ENCODE measurements at places on chromosomes 4 and X.
A peak's percentile ranks its signal among the peaks of the same experiment; 100 is the strongest.

DNA sequence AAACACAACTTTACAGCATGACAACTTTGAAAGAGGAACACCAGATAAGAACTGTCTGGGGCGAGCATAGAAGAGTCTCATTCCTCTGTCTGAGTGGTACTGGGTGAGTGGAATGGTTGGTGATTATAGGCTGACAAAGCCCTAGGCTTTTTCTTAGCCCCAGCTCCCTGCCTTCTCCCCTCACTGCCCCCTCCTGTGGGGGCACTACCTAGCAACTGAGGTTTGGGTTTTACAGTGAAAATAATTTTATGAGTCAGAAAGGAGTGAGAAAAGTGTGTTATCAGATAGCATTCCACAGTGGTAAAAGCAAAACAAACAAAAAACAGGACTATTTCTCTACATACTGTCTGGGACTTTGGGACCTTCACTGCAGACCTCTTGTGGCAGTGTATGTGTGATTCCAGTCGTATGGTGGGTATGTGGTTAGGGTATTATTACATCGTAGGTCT, 10.5 kb upstream of the TMEM165 start:
- no peak for DNase-seq

DNA sequence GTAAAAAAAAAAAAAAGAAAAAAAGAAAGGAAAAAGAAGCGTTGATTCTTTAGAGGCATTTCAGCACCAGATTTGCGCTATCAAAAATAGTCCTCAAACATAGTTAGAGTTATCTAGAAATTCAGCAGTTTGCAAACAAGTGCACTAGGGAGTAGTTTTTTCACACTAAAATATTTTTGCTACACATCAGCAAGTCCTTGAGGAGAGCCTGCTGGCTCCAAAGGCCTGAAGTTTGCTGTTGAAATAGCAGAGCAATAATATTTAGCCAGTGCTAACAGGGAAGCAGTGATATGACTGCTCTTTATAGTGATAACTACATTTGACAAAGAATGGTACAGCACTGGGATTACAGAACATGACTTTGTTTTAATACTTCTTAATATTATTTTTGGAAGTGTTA, 472.2 kb downstream of the PCDH7 start:
- DNase-seq: no peak

- DNase-seq: no peak
These were observed 98.2 kb downstream of the YIPF7 start for GRCh38 chr4:44553180-44553579.

GRCh38 chr4:138632856-138633579, 382.6 kb upstream of the NOCT start:
- no peak for DNase-seq

DNA sequence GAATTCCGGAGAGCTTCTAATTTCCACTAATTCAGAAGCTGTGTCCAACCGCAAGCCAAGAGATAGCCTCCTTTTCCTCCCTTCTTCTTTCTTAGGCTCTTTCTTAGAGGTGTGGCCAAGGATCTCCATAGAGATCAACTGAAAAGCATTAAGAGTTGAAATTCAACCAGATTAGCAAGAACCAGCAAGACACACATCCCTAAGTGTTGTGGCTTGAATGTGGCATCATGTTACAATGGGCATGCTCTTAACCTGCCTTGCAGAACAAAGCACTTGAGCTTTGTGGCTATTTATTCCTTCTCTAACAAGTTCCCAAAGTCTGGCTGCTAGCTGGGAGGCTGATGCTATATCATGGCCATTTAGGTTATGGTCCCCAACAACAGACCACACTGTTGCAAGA, 10.4 kb downstream of the ANOS1 start:
- no peak for DNase-seq

GRCh38 chr4:32841217-32841616, 2121.0 kb downstream of the PCDH7 start:
- DNase-seq: no peak

- no peak for DNase-seq
These were observed 67.2 kb downstream of the SLIT2 start for GRCh38 chr4:20318909-20319277.

- DNase-seq: no peak
These were observed 175.8 kb downstream of the IL15 start for GRCh38 chr4:141812158-141812557.

- DNase-seq: no peak
These were observed 38.6 kb downstream of the COX7B2 start for GRCh38 chr4:46870411-46870810.

- no peak for DNase-seq
These were observed 132.8 kb downstream of the DCLK2 start for GRCh38 chr4:150211016-150211415.

DNA sequence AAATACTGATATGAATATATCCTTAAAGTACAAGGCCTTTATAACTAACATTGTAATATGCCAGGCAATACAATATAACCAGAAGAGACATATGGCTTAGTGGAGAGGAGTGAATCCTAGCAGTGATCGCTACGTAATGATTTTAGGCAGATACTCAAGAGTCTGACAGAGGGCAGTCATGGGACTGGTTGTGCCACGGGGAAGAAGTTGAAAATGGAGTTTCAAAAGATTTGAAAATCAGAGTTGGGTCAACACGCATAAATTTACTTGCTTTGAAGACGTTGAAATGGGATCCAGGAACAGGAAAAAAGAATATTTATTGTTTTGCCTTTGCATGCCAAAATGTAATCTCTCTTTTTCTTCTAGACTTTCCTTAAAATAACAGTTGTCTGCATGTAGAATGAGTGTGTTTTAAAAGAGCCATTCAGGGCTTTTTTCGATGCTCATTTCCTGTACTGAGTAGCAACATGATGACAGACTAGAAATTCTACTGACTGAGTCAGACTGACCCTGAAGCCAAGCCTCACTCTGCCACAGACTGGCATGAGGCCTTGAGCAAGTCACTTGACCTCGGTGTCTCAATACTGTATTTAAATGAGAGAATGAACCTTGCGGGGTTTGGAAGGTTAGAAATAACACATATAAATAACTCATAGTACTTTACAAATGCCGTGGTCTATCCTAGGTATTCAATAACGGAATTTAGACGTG, 8.1 kb upstream of the SMS start:
- peak; percentile 31 for DNase-seq

DNA sequence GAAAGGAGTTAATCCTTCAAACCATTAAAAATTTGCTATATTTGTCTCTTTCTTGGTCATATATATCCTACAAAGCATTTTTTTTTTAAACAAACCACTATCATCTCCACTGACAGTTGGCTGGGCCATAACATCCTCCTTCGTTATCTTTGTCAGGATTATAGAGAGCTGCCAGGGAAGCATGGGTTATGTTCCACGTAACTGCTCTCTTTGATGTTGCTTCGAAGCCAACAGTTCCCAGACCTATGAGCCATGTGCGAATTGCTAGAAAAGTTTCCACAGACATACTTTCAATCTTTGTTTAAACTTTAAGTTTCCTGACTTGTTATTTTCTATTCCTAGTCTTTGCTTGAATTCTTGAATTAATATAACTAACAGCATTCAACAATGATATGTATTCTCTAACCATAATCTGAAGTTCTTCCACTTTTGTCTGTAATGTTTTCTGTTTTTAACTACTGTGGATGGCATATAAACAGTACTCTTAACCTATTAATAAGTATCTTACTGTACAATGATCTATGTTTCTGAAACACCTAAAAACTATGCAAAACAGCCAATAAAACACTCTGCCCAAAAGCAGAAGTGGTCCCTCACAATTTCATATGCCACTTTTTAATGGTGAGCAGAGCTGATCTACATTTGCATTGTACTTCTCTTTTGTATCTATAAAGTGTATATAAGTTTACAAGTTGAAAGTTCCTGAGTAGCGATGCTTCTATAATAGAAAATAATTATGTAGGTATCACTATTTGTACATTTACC, 37.9 kb downstream of the EREG start:
- no peak for DNase-seq

GRCh38 chr4:129561886-129562671, 466.1 kb downstream of the C4orf33 start:
- DNase-seq: no peak

DNA sequence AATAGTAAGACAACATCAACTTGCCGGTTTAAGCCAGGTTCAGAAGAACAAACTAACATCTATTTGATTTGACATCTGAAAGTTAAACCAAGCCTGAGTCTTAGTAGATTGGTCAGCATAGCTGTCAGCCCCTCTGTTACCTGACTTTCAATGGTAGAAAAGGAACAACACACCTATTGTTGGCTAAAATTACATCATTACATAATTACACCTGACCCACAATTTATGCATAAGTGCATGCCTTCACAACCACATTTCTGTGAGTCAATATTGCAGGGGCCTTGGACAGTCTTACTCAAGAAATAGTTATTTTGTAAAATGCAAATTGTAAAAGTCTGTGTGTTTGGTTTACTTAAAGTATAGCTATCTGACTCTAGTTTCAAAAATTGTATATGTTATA, 36.2 kb downstream of the EGFL6 start:
- no peak for DNase-seq

GRCh38 chr4:153471698-153472093, 5.5 kb downstream of the TMEM131L start:
- DNase-seq: no peak

DNA sequence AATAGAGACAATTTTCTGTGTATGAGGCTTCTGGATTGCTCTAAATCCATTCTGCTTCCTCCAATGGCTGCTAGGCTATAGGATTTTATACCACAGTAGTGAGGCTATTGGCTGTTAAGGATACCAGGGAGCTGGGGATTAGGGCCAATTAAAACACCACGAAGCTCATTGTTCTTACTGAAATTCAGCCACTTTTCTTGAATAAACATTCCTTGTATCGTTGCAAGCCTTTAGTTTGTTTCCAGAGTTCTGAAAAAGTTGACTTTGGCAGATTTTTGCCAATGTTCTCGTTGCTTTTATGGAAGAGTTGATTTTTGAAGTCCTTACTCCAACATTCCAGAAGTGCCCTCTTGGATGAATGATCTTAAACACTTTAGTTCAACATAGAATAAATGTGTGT, 238.4 kb upstream of the TEX13A start:
- no peak for DNase-seq

DNA sequence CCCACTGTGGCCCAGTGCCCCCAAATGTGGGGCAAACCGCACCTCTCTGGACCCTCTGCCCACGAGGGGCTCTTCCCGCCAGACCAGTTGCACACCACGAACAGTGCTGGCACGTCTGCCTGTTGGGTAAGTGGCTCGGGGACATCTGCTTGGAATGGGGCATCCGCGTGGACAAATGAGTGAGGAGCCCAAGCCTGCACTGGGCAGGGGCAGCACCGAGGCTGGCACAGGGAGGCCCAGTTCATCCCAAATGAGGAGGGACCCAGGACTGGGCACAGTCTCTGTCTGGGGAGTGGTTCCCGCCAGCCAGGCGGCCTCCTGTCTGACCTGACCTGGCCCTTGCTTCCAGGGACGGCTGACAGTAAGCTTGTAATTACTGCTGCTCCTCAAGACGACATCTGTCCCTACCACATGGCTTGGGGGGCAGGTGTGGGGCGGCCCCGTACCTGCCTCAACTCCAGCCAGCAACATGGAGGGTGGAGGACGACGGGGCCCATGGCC, 3.2 kb downstream of the SPON2 start:
- DNase-seq: no peak

- no peak for DNase-seq
These were observed 34.5 kb downstream of the IQCM start for GRCh38 chr4:149781150-149781549.

- DNase-seq: no peak
These were observed 12.7 kb upstream of the DCUN1D4 start for GRCh38 chr4:51830156-51830720.

- no peak for DNase-seq
These were observed 9.8 kb downstream of the PWWP3B start for GRCh38 chrX:106177982-106178321.

DNA sequence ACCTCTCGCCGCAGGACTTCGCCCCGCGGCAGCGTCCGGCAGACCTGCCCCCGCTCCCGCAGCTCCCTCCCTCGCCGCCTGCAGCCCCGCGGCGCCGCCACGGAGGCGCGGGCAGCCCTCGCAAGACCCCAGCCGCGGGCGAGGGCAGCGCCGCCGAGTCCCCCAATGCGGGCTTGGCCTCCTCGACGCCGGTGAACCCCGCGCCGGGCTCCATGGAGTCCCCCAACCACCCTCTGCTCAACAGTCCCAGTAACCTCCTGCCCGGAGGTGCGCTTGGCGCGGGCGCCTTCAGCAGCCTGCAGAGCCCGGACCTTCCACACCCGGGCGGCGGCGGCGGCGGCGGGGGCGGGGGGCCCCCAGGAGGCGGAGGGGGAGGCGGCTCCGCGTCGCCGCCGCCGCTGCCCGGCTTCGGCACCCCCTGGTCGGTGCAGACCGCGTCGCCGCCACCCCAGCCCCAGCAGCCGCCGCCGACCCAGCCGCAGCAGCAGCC, 1.2 kb downstream of the CPEB2 start:
- no peak for DNase-seq

DNA sequence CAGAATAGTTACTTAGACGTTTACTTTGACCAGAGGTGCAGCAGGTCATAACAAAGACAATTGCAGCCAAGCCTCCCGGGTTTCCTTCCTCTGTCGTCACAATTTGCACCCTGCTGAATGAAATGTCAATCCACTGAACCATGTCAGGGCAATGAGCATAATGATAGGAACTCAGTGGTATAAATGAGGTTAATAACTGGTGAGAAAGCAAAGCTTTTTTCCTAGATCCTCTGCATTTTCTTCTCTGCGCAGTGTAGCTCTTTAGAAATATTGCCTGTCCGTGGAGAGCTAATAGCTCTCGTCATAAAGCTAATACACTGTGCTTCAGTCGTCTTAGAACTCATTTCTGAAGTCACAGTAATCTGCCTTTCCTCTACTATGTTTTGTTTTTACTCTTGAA, 1960.1 kb upstream of the ADGRL3 start:
- no peak for DNase-seq

- no peak for DNase-seq
These were observed 42.9 kb downstream of the APOO start for GRCh38 chrX:23864742-23865326.

- DNase-seq: no peak
These were observed 5.2 kb downstream of the SPATA4 start for GRCh38 chr4:176189891-176190795.

DNA sequence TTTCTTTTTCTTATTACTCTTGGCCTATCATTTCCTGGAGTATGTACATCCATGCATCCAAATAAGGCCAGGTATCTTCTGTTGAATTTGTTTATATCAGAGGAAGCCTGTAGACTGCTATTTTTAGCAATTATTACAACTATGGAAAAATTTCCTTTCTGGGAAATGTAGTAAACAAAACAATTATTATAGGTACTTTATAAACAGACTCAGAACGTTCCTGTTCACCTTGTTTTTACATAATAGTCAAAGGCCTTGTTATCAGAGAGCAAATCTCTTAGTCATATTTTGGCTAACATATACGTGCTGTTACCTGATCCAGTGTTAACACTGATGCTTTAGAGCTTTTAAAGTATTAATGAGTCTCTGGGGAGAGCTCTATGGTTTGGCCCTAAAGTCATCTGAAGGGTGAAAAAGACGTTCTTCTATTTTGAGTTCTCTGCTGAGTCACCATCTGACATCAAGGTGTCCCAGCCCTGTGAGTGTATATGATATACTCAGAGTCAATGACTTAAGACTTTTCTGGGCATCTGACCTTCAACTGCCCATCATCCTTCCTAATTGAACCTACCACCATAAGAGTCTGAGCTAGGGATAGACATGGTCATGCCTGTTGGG, 7.3 kb downstream of the SPARCL1 start:
- no peak for DNase-seq

Measured in amniotic stem cell (primary cell).